T-helper 2 cell treated with Interferon-gamma antibody and Interleukin-4, amounts not matched to agents 5 μg/mL and 100 μg/mL, for 36 hours (primary cell): ENCODE measurements at places on chromosomes 3 and 15.
A peak's percentile ranks its signal among the peaks of the same experiment; 100 is the strongest.

GRCh38 chr3:133412183-133413132 lies 12.6 kb downstream of the BFSP2 start:
- DNase-seq: no peak

GRCh38 chr15:71281256-71281655 lies 166.0 kb downstream of the THSD4 start:
- no peak for DNase-seq

DNA sequence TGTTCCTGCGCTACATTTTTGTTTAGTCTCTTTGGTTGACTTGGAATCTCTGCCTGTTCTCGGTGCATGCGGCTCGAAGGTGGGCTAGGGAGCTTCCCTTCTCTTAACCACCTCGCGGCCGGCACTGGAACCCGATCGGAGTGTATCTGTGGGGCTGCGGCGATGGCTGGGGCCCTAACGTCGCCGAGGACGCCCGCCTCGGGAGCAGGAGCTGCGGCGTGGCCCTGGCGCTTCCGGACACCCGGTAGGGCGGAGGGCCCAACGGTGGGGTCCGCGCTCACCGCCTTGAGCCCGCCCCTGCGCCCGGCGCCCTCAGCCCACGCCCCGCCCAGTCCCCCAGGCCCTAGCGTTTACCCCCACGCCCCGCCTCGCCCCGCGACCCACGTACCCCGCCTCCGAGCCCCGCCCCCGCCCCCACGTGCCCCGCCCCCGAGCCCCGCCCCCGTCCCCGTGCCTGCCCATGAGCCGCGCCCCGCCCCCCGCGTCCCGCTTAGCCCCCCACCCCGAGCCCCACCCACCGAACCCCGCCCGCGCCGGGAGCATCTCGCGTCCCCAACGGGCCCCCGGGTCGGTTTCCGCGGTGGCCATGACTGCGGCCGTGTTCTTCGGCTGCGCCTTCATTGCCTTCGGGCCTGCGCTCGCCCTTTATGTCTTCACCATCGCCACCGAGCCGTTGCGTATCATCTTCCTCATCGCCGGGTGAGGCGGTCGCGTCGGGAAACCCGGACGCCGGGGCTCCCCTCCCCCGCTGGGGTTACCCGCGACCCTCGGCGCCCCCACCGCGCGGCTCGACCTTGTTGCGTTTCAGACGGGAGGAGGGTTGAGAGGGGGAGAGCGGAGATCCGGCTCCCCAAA lies at the start of gene APH1B:
APH1B (plus strand) TSS at position 568 of the 855 bp plus-strand sequence; CDS start at position 587, 19 bp downstream.
- DNase-seq: peak; percentile 76

- peak; percentile 5 for DNase-seq
These were observed 140.7 kb downstream of the FHIT start for GRCh38 chr3:61110576-61110975.

- DNase-seq: no peak
These were observed 527 bp downstream of the CSNK1G1 start for GRCh38 chr15:64355348-64355943.

- DNase-seq: no peak
These were observed 18.6 kb upstream of the IREB2 start for GRCh38 chr15:78419367-78419766.

GRCh38 chr3:58074997-58075396 lies 66.8 kb downstream of the FLNB start:
- DNase-seq: peak; percentile 17

GRCh38 chr3:186090901-186091300 lies 18.0 kb downstream of the ETV5 start:
- no peak for DNase-seq

DNA sequence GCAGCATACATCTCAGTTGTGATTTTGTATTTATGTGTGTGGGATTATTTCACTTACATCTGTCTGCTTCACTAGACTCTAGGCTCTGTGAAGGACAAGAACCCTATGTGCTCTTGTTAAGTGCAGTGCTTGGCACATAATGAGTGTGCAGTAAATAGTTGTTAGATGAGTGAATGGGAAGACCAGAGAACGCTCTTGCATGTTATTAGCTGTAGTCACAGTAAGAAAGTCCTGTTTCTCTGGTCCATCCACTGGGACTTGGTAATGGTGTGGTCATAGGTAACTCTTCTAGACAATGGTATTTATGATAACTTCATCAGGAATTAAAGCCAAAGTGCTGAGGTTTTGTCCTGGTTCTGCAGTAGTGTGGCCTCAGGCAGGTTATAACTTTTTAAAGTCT lies 1.4 kb upstream of the AQP9 start:
- DNase-seq: no peak

- no peak for DNase-seq
These were observed 66.7 kb downstream of the GLB1 start for GRCh38 chr3:33030246-33030645.

DNA sequence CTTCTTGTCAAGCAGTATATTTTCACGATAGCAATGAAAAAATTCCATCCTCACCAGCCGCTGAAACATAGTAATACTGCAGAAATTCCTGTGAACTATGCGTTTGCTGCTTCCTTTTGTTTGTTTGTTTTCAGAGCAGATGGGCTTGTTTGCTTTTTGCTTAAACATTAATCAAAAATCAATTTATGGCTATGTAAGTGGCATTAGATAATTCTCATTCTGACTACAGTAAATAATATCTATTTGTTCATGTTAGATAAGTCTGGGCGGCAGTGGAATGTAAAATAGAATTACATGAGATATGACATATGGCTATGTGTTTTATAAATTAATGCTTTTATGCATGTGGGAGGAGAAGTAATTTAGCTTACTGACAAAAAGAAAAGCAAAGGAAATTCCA lies 163.7 kb downstream of the PGPEP1L start:
- no peak for DNase-seq

DNA sequence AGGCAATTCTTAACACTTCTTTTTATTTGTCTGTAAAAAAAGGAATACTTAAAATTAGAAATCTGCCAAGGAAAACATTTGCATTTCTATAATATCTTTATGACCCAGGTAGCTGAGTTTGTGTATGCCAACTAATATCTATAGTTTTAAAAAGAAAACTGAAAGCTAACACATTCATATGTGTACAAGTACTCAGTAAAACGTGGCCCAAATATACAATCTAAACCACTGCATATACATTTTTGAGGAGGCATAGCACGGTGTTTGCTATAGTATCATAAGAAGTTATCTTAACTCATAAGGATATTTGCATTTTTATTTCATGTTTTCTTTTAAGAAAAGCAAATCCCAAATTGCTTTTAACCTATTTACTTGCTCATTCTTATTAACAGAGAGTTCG lies 172.7 kb downstream of the ZBTB20 start:
- no peak for DNase-seq

- DNase-seq: no peak
These were observed 12.7 kb downstream of the COL6A6 start for GRCh38 chr3:130529486-130530215.

DNA sequence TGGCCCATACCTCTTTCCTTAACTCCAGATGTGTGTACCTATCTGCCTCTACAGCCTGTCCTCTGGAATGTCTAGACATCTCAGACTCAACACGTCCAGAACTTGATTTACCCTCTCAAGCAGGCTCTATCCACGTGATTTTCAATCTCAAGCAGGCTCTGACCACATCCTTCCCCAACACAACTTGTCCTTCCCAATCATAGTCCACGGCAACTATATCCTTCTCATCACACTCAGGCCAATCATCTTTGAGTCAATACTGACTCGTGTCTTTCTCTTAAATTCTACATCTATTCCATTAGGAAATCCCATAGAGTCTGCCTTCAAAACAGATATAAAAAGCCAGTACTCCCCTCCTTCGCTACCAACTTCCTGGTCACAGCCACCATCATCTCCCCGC lies 70.4 kb downstream of the FOXP1 start:
- DNase-seq: no peak

DNA sequence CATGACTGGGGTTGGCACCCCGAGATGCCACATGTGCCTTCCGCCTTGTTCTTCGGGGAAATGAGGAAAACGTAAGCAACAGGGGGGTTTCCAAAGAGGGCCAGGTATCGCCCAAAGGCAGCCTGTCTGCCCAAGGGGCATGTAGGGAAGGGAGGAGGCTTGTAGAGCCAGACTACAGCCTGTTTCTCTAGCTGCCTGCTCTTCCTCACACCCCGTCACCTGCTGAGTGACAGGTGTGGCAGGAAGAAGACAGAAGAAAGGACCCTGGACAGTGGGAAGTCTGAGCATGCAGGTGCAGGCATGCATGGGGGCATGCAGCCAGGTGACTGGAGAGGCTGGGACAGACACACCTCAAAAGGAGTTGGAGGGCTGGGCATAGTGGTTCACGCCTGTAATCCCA lies 9.8 kb downstream of the PLA2G4E start:
- DNase-seq: no peak

DNA sequence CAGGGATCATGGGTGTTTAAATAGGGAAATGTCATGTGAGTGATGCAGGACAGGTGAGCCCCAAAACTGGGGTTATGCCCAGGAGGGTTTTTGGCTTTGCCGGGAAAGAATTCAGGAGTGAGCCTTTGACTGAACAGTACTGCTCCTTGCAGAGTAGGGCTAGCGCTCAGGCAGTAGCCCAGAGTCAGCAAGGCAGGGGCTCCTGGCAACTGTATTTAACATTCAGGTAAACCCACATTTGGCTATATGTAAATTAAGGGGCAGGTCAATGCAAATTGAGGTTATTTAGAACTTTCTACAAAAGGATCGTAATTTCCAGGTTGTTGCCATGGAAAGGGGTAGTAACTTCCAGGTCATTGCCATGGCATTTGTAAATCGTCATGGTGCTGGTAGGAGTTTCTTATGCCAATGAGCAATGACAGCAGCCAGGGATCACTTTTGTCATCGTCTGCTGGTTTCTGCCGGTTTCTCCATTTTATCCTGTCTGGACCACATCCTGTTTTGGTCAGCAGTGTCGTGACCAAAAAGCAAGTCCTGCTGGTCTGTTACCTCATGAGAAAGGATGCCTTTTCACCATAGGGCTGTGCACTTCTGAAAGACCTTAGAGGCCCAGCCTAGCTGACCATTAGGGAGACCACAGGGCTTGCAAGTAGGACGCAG lies 24.3 kb downstream of the MTHFS start:
- peak; percentile 15 for DNase-seq

GRCh38 chr15:98330692-98331435 lies 317.5 kb upstream of the IGF1R start:
- no peak for DNase-seq

DNA sequence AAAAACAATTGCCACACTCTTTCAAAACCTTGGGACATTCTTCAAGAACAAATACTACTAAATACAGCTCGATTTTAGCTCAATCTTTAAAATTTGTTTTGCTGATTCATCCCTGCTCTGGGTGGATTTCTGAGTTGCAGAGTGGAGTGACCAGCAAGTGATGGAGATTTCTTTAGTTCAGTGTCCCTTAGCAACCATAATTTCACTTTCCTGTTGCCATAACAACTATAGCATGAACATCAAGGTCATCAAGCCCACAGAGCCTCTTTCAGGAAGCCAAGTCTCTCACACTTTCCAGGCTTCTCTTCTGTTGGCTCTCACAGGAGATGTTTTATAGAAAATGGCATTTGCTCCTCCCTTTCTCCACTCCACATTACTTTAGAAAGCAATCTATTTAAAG lies 597.2 kb upstream of the ADAMTS9 start:
- DNase-seq: no peak

GRCh38 chr3:158093526-158093925 lies 12.7 kb downstream of the SHOX2 start:
- no peak for DNase-seq

GRCh38 chr3:58135712-58136543 lies 74.8 kb downstream of the DNASE1L3 start:
- DNase-seq: no peak

DNA sequence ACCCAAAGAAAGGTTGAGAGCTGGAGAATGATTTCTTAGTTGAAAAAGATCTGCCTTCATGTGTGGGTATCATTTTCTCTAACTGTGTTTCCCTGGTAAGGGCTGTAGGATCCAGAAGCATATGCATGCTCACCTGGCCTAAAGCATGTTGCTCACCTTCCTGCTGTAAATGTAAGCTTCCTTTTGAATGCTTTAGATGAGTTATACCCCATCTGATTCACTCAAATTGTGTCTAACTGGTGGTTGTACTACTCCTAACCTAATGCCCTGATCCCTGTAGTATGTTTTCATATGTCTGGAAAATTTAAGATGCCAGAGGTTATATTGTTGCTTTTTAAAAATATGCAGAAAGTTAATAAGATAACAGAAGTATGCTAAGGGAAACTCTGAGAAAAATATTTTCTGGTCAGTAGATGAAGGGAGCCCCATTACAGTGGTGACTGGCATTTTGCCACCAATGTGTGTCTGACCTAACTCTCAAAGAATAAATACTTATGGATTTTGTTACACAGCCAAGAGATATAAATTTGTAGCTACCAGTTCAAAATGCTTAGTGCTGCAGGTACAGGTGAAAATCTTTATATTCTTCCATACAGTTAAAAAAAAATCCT lies 7.7 kb downstream of the FILIP1L start:
- no peak for DNase-seq

DNA sequence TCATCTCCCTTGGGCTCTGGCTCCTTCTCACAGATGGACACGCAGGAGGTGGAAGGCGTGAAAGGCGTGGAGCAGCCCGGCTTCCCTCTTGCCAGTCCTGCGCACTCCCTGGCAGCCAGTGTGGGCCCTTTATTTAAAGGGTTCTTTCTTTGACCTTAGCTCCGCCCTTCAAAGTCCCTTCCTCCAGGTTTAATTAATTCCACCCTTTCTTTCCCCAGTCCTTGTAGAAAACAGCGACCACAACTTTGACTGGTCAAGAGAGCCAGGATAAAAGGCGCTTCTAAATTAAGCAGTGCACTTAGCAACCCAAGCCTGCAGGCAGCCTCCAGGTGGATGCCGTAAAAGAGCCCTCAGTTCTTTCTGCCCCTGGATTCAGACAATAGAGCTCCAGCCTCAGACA lies at the start of gene HDC:
HDC (minus strand) TSS at position 107 of the 400 bp plus-strand sequence; CDS start at position 4, 103 bp downstream.
- no peak for DNase-seq

GRCh38 chr15:58864602-58865424 lies 68.7 kb downstream of the SLTM start:
- DNase-seq: no peak

DNA sequence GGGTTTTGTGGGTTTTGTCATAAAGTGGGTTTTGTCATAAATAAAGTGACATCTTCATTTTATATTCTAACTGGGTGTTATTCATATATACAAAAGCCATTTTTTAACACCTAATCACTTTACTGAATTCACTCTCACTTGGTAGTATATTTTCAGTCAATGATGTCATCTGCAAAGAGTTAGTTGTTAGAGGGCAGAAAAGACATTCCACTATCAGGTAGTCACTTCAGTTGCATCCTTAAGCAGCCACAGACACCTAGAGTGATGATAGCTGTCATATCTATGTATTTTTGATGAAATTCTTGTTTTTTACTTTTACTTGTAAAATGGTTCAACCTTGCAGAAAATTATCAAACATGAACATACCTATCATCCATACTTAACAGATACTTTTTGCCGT lies 89.0 kb downstream of the DHX36 start:
- no peak for DNase-seq
